ENCODE measurements at places on chromosomes 5 and 9. TPM values are rescaled to one million over a fixed set of nuclear protein-coding genes. Genes with fewer than 3 reads are reported as not detected.
A peak's percentile ranks its signal among the peaks of the same experiment; 100 is the strongest.

LCN12 gene
- not detected for total RNA-seq

GALNT10 gene
- total RNA-seq, result 8.7 TPM

PAPPA gene
- 0.05 TPM for total RNA-seq

PCDHA3 gene
- total RNA-seq, result 0.27 TPM

PCDHGA2 gene
- 2.0 TPM for total RNA-seq

SLC9A3 gene
- total RNA-seq, result 2.9 TPM

SH3RF2 gene
- 0.77 TPM for total RNA-seq

INVS gene
- 28.3 TPM for total RNA-seq

DNA sequence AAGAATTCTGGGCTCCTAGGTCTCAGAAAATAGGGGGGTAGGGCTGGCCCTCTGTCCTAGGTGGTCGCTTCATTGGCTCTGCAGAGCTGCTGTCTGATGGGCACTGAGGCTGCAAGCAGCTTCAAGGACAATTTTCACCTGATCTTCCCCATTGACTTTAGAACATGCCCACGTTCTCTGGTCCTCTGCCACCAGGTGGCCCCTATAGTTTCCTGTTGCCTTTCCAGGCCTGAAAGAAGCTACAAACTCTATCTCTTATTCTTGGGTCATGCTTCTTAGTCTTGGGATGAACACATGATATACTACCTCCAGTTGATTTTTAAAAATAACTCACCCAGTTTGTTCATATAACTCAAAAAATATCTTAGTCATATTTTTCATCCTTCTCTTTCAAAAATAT, 26.3 kb downstream of the SPZ1 start:
- peak; percentile 96 for DNase-seq

- DNase-seq, result no peak
Measured at GRCh38 chr5:38011668-38012188, 171.9 kb upstream of the GDNF start.

DNA sequence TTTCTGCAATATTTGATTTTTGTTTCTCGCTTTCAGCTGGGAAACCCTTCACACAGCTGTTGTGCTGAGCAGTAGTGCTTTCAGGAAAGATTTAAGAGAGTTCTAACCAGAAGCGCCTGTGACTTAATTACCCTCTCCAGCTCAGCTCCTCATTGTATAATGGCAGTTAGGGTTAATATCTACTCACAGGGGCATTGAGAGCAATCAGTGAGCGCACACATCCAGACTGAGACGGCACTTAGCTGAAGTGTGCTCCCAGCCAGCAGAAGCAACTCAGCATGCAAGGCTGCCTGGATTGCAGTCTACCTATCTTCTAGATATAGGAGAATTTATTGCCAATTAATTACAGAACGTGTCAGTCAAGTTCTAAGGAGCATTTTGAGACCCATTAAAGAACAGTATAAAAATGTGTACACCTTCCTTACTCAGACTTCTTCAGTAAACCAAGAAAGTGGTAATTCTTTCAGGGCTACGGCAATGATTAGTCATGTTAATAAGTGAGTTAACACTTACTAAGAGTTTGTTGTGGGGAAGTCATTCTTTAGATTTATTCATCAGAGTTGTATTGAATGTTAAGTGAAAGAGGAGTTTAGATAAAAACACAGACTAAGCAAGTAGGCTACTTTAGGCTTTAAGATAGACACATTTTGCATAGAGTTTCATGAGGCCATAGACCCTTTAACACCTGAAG, 111.7 kb upstream of the PCAT7 start:
- DNase-seq, result no peak

- no peak for DNase-seq
Measured at GRCh38 chr9:33858423-33858822, 41.5 kb downstream of the UBE2R2 start.

- peak; percentile 51 for DNase-seq
Measured at GRCh38 chr5:143397302-143398052, 6.0 kb downstream of the NR3C1 start.

DNA sequence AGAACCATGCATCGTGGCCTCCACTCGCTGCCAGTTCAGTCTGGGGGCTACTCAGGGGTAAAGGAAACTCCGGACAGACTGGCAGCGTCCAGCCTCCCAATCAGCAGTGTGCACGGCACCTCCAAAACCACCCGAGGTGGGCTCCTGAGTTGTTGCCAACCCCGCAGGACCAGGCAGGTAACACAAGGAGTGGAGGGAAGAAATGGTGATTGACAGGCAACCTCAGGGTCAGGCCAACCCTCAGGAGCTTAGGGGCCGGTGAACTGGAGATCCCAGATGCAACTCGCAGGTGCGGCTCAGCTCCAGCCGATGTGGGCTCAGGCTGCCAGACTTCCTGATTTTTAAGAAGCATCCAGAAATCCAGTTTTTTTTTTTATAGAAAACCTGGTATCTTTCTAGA, 37.3 kb upstream of the AKNA start:
- DNase-seq, result no peak

DNA sequence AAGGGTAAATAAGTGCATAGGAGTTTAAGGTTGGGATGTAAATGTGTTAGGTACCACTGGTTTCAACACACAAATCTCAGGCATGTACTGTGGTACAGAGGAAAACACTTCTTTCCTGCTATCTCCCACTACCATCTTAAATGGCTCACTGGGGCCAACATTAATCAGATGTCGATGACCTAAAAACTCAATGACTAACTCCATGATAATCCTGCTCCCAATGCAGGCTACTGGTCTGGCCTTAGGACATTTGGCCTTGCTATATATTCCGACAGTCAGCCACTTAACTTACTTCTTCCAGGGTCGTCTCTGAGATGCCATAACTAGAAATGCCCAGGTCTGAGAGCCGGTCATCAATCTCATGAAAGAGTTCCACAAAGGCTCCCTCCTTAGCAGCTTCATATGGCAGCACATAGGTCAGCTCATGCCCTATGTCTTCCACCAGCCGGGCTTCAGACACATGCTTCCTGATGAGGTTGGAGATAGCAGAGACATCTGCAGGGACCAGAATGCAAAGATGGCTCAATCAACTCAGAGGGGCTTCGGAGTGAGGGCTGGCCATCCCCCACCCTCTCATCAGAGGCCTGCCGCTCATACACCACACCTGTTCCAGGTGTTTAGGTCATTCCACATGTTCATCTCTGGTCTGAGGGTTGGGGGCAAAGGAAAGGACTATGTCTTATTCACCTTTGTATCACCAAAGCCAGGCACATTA, 52.1 kb downstream of the NIPSNAP3B start:
- DNase-seq, result no peak

DNA sequence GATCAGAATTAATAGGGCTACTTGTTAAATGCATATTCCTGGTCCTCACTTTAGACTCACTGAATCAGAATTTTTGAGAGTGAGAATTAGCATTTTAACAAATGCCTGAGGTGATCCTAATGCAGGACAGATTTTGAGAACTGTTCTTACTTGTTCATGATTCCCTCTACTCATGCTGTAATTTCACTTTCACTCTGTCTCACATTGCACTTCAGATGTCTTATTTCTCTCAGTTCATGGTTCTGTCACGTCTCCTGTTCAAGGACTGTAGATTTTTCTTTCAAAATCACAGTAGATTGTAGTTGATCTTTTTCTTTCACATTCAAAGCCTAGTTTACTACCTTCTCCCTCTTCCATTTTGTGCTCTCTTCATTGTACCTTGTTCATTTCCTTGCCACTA, 54.3 kb downstream of the ADGRV1 start:
- no peak for DNase-seq

DNA sequence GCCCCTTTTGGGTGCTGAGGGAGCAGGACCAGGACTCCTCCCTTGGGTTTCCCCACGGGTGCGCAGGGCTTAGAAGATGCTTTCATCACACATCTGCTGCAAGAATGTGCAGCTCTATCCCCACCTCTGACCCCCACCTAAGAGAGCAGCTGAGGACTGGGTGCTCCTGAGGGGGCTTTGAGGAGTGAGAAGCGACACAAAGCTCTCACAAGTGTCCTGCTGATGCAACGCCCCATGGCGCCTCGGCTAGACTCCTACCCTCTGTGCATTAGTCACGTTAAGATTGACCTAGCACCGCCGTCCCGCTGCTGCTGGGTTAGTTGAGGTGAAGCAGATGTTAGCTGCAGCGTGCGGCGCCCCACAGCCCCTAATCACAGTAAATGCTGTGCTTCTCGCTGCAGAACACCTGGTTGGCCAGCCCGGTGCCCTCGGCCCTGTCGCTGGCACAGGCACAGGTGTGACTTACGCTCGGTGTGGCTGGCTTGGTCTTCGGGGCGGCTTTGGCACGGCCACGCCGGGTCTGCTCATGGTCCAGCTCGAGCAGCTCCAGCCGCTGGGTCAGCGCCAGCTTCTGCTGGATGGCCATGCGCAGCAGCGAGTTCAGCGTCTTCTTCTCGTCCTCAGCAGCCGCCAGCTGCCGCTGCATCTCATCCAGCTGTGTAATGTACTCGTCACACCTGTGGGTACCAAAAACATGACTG, 45.0 kb upstream of the IPPK start:
- no peak for DNase-seq

DNA sequence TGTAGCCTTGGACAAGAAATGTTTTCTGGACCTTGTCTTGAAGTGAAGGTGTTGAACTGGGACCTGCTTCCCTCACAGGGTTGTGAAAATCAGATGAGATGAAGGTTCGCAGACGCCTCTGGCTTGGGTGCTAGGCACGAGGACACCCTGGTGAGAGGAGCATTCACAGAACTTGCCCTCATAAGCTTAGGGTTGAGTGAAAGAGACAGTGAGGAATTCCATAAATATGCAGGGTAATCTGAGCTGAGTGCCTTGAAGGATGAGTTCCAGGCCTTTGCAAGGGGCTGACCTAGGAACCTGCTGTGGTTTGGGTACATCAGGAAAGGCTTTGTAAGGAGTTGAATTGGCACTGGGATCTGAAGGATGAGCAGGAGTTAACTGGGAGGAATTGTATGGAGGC, 75.7 kb upstream of the SAP30L start:
- DNase-seq, result no peak

- no peak for DNase-seq
Measured at GRCh38 chr5:163535290-163535689, 29.9 kb downstream of the MAT2B start.

DNA sequence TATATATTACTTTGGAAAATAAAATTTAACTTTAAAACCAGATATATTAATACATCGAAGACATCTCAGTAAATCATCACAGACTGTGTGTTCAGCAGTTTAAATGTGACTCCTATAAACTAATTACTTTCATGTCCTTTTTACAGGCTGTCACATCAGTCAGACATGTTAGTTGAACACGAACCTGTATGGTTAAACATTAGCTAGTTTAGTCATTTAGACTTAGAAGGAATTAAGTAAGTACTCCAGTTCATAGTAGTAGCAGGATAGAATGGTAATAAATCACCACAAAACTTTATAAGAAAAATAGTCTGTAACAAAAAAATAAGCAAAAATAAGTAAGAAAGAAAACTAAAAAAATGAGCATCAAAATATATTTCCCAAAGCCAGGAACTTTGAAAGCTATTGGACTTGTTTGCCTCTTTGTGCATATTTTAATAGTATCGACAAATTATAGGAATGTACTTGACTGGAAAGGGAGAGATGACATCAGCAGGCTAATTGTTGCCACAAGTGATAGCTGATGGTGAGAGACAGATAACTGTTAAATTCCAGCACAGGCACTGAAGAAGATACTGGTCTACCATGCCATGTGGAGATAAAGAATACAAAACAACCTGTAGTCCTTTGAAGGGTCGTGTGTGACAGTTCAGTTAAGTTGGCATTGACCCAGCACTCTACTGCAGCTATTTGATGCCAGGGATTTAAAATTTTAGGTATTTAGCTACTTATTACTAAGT, 83.9 kb downstream of the RIC1 start:
- DNase-seq, result no peak

- no peak for DNase-seq
Measured at GRCh38 chr5:167950126-167950721, 341.2 kb upstream of the WWC1 start.

DNA sequence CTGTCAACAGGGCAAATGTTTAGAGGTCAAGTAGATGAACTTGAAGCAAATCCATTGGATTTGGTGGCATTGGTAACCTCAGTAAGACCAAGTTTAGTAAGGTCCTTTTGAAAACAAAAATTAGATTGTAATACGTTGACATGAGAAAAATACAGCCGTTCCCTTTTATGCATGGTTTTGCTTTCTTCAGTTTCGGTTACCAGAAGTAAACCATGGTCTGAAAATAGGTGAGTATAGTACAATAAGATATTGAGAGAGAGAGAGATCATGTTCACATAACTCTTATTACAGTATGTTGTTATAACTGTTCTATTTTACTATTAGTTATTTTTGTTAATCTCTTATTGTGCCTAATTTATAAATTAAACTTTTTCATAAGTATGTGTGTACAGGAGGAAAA, 156.6 kb upstream of the SLC12A2 start:
- no peak for DNase-seq

GRCh38 chr9:114653556-114654159, 3.9 kb downstream of the TEX53 start:
- peak; percentile 87 for DNase-seq

GRCh38 chr9:130484362-130485072, 39.8 kb downstream of the ASS1 start:
- no peak for DNase-seq

DNA sequence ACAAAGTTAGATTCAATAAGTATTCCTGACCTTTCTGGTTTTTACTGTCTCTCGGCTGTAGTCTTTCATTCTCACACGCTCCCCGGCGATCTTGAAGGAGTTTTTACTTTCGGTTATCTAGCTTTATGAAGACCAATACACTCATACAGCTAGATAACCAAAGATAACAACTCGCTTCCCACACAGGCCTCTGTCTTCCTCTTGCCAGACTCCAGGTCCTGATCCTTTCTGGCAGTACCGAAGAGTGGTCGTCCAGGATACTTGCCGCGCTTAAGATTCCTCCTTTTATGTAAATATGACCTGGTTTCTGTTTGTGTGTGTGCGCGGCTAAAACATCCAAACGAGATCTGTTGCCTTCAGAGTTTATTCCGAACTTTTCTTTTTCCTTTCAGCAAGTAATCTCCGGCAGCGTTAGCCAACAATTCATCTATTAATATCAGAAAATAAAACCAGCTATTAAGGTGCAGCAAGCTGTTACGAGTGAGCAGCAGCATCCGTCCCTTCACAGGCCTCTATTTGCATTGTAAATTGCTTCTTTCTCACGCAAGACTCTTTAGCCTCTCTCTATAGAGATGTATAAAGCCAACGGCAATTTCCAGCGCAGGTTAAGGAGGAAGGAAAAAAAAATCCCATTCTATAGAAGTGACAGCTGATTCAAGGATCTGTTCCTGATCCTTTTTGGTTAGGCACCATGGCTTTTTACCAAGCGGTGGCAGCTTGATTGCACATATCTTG, 216.1 kb downstream of the MEF2C start:
- DNase-seq, result no peak

GRCh38 chr5:133343196-133343595, 269.1 kb downstream of the FSTL4 start:
- no peak for DNase-seq

GRCh38 chr5:149781612-149782011, 51.5 kb downstream of the PPARGC1B start:
- no peak for DNase-seq

DNA sequence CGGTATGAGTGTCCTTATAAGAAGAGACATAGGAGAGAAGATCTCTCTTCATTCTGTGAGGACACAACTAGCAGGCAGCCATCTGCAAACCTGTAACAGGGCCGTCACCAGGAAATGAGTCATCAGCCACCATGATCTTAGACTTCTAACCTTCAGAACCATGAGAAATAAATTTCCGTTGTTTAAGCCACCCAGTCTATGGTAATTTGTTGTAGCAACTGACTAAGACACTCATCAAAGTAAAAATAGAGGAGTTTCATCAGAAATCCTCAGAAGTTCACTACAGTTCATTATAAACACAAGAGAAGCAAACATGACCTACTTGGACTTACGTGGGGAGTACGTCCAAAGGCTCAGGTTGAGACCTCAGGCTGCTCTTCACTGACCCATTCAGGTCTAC, 357.7 kb downstream of the SEMA5A start:
- no peak for DNase-seq

All from SK-MEL-5 (cell line).